ENCODE measurements at places on chromosomes 5 and 9.

DNA sequence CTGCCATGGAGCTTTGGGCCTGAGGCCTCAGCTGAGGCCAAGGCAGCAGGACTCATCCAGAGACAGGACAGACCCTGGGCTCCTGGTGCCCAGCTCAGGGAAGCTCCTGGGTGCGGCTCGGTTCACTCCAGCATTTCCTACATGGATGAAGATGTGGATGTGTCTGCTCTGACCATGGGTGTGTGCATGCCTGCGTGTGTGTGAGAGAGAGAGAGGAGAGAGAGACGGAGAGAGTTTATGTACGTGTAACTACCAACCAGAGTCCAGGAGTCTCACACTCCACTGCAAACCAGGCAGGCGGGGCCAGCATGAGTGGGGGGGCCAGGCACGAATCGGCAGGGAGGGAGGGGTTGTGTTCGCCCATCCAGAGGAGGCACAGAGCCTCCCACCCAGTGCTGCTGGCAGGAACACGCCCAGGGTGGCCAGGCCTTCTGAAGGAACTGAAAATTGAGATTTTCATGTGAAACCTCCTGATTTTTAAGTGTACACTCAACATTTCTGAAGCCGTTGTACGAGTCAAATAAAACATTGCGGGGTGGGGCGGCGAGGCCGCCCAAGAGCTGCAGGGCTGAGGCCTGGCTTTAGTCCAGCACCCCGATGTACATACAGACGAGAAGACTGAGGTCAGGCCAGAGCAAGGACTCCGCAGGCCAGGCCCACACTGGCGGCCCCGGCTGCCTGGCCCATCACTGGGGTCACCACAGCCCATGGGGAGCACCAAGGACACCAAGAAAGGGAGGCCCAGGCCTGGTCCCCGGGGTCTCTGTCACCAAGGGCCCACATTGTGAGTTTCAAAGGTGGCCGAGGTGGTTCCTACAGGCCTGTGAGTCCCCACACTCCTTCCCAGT is 88.7 kb downstream of the ADAMTS2 start:
- DNase-seq, result no peak

DNA sequence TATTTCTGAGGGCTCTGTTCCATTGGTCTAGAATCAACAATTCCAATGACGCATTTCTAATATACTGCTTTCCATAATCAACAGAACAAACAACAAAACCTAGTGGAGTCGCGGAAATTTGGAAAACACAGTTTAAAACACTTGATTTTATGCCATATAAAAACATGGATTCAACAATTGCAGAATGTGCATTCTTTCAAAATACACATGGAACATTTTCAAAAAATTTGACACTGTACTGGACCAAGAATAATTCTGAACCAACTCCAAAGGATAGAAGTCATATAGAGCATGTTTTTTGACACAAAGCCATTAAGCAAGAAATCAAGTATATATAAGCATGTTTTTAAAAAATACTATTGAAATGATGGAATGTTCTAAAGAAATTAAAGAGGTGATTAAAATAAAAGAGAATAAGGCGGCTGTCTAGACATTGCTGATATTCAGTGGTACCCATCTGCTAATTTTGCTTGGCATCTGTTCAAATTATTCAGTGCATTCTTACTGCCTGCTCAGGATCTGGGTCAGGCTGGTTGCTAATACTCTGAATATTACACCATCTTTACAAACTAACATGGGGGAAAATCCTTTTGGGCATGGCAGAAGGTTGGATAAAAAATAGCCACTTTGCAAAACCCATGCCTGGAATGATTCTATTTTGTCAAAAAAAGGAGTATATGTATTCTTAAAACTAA is 221.3 kb downstream of the NPR3 start:
- DNase-seq, result no peak

DNA sequence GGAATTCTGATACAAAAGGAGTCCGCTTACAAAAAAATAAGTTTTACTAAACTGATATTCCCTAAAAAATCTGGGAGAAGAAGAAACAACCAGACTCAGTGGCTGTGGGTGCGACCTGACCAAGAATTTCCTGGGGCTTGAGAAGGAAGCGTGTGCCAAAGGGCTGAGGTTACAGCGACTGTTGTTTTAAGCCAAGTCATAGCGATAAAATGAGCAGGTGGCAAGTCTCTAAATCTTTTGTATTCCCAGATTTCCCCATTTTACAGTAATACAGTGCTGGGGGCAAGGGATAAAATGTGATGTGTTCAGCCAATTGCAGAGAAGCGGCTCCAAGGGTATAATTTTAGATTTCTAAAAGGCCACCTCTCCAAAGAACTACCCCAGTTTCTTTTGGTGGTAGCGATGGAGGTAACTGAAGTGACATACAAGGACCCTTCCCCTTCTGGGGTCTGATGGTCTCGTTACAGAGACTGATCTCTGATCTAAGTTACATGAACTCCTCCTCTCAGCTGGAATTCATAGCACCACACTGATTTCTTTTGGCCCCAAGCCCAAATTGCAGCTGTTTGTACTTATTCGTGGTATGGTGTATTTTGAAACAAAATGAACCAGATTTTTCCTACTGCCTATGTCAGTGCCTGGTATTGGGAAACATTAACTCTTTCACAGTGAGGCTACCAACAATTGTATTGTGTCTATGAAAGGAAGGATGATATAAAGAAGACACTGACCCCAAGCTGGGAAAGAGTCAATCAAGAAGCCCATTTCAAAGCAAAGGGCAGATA is 41.6 kb downstream of the LPAR1 start:
- no peak for DNase-seq

- DNase-seq, result no peak
These were observed 371.0 kb downstream of the ICE1 start for GRCh38 chr5:5793242-5794117.

DNA sequence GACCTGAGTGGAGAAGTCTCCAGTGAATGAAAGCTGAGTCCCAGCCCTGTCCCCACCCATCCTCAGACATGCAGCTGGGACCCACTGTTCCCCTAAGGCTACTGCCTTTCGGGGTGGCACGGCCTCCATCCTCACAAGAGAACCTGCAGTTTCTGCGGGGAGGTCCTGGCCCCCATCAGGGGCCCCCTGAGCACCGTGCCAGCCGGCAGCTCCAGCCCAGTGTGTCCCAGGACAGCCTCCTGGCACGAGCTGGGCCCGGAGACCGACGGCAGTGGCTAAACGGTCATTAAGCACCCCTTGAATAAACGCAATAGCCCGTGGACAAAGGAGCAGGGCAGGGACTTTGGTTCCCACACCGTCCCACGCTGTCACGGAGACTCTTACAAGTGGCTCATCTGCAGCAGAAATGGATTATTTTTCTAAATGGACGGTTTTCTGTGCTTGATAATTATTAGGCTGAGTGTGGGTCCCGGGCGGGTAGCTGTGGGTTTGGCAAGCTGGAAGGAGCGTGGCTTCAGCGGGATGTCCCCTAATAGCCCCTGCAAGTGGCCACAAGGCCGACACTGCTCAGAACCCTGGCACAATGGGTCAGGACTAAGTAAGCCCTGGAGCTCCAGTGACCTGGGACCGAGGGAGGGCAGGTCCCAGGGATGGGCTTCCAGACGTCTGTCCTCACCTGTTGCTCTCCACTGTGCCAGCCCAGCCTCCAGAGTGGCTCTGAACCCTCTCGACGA is 17.4 kb downstream of the FAM78A start:
- DNase-seq, result no peak

- no peak for DNase-seq
These were observed 307.3 kb downstream of the FBXL7 start for GRCh38 chr5:15807248-15807647.

DNA sequence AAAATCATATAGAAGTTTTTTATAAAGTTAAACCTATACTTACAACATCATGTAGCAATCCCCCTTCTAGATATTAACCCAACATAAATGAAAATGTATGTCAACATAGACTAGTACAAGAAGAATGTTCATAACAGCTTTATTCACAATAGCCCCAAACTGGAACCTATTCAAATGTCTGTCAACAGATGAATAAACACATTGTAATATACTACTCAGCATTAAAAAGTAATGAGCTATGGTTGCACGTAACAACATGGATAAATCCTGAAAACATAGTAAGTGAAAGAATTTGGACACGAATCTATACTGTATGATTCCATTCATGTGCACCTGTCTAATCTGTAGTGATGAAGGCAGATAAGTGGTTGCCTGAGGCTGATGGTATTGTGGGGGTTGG is 73.9 kb downstream of the CSNK1G3 start:
- no peak for DNase-seq

DNA sequence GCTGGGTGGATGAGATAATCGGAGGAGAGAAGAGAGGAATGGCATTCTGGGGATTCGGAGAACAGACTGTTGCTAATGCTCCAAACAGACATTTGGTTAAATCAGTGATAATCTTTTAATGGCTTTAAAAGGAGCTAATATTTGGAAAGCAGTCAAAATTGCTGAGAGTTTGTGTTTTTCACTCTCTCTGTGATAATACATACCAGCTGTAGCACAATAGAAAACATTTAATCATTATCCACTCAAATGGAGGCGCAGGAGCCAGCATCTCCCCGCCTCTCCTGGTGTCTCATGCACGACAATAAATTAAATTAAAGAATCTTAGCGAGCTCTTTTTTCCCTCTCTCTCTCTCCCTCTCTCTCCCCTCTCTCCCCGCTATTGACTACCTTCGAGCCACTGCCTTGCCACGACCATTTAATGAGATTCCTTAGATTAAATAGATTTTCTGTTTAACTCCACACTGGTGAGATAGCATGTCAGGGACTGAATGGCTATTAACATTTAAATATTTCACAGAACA is 268.6 kb upstream of the MVB12B start:
- no peak for DNase-seq

GRCh38 chr5:172775326-172776234 is 4.6 kb upstream of the DUSP1 start:
- DNase-seq, result no peak

DNA sequence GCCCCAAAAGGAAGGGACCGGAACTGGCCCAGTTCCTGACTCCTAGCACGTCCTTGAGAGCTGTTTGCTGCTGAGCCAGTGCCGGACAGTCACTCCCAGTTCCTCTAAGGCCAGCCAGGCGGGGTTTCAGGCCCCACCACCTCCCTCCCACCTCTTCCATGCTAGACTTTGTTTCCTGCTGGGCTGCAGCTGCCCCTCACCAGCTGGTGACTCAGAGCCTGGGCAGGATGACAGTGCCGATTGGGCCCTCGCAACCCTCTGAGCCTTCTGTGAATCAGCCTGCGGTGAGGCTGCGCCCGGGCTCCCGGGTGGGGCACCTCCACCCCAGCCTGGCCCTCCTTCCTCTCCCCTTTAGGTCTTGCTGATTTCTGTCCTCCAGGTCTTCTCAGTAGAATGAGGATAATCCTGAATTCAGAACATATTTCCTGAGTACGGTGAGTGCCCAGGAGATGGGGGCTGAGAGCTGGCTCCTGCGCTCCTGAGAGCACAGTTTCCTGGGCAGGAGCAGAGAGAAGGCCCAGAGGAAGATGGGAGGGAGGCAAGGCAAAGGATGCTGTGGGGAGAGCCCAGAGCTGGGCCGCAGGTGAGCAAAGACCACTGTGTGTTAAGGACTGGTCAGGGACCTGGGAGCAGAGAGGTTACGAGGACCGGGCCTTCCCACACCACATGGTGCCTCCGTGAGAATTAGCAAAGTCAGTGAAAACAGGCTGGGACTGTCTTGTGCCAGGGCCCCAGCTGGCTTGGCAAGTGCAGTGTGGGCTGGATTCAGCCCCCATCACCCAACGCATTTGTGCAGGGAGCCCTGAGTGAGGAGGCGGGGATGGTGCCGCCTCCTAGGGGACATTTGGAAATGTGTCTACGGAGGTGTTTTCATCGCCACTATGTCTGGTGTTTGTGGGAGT is 32.9 kb upstream of the STXBP1 start:
- peak; percentile 80 for DNase-seq

- DNase-seq, result no peak
These were observed 137.8 kb upstream of the ANKH start for GRCh38 chr5:15009420-15009819.

GRCh38 chr9:116238776-116239340 is 85.3 kb downstream of the PAPPA start:
- no peak for DNase-seq

- DNase-seq, result no peak
These were observed 209.2 kb upstream of the PAPPA start for GRCh38 chr9:115944166-115944948.

- no peak for DNase-seq
These were observed 46.4 kb upstream of the SEMA4D start for GRCh38 chr9:89544279-89544661.

Data from endothelial cell (in vitro differentiated cells).